ENCODE measurements at places on chromosomes 7 and 10.

DNA sequence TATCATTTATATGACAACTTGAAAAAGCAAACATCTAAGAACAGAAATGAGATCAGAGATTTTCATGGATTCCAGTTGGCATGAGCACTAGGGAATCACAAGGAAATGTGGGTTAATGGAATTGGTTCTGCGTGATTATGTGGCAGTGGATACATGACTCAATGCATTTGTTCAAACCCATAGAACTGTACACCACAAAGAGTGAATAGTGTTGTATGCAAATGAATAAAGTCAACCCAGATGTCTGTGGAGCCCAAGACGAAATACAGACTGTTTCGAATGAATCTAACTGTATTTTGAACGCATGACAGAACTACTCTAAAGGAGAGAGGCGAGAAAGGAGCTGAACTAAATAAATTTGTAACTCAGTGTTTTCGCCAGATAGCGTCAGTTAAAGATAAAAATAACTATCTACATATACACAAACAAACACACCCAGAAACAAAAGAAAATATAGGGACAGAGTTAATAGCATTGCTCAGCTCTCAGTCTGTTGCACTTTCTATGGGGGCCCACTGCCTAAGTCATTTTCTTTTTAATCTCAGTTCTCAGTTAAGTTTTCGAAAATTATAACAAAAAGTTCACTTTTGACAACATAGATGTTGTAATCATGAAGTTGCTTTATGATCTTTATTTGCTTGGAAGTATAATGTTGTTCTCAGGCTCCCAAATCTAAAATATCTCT lies 636.7 kb upstream of the SEMA3D start:
- no peak for DNase-seq

DNA sequence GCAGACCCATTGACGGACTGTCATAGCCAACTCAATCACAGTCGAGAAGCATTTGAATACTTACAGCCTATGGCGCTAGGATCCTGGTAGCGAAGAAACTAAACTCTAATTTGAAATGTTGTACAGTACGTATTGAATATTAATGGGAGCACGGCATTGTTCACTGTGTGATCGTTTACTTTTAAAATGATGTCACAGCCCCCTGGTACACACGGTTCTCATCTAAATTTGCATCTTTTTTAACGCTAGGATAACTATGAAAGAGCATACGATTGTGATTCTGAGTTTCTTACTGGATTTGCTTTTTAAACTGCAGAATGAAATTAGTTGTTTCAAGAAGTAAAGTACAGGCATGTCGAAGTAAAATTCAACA lies 895 bp upstream of the NAPEPLD start:
- DNase-seq = no peak

- no peak for DNase-seq
These were observed 12.3 kb upstream of the CYTH3 start for GRCh38 chr7:6284461-6285360.

- no peak for DNase-seq
These were observed 265.7 kb upstream of the IMMP2L start for GRCh38 chr7:111827863-111828504.

GRCh38 chr10:77801474-77802161 lies 124.9 kb downstream of the DLG5 start:
- no peak for DNase-seq

- DNase-seq = no peak
These were observed 205.8 kb upstream of the FRMD4A start for GRCh38 chr10:14536241-14537213.

GRCh38 chr7:20440472-20441105 lies 109.9 kb downstream of the ITGB8 start:
- no peak for DNase-seq

DNA sequence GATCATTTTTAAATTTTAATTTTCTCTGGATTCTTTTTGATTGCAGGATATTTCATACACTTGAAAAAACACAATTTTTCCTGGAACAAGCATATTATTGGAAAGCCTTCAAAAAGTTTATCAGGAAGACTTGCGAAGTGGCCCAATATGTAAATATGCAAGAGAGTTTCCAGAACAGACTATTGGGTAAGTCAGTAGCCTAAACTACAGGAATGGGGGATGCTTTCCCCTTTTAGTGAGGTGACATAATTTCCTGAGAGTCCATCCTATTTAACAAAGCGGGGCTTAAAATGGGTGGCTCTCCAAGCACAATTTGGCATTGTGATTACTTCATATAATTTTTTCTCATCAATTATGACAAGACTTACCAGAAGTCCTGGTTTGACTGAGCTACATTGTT lies 77.9 kb downstream of the ABCA13 start:
- DNase-seq = no peak

DNA sequence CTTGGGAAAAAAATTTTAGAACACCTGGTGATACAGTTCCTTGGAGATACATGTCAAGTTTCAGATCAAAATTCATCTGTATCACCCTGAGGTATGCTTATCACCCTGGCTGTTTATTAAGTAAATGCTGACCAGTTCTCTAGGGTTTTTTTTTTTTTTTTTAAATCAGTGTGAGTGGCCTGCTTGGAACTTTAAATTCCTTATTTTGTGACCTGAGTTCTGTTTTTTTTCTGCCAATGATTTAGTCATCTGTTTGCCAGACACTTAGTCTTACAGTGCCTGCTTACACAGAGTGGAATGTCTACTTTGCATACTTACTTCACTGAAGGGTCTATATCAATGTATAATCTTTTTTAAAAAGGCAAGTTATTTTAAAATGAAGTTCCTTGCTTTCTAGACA lies 1.8 kb downstream of the TSPAN13 start:
- DNase-seq = no peak

GRCh38 chr10:4916086-4916716 lies 47.0 kb upstream of the AKR1C1 start:
- DNase-seq = no peak

DNA sequence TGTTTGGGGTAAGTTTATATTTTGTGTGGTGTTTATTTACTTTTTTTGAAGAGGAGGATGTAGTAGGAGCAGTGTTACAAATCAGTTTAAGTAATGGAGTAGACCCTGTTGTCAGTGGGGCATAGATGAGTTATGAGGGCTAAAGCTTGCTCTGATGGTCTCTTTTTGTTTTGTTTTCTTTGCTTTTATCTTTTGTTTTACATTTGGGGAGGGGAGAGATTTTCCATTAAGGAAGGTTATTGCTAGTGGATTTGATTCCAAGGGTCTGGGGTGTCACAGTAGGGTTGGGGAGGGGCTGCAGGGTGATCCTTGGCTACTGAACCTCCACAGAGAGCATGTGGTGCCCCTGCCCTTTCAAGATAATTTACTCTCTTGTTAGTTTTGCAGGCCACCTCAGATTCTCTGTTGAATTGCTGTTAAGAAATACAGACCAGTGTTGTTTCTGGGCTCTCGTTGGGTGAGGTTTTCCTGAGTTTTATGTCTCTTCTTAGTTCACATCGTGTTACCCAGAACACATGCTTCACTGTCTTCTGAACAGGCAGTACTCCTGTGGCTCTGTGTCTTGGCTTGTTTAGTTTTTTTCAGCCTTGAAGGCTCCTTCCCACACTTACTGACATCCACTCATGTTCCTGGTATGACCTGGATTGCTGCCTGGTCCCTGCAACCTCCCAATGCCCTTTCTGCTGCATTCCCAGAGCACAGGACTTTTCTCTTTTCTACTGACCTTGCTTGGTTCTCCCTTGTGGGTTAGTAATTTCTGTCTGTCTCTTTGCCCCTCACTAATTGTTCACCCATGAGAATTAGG lies 4.2 kb downstream of the KIFBP start:
- no peak for DNase-seq

- DNase-seq = no peak
These were observed 161.0 kb downstream of the WDR37 start for GRCh38 chr10:1217237-1217587.

GRCh38 chr7:99478464-99479440 lies 6.1 kb downstream of the ZNF789 start:
- DNase-seq = no peak

- no peak for DNase-seq
These were observed 26.6 kb downstream of the GNG11 start for GRCh38 chr7:93948106-93948505.

GRCh38 chr7:93981480-93981874 lies 22.7 kb downstream of the BET1 start:
- DNase-seq = no peak

GRCh38 chr7:23539494-23539907 lies 7.7 kb upstream of the TRA2A start:
- no peak for DNase-seq

GRCh38 chr10:71663311-71663710 lies 56.3 kb downstream of the C10orf105 start:
- no peak for DNase-seq

DNA sequence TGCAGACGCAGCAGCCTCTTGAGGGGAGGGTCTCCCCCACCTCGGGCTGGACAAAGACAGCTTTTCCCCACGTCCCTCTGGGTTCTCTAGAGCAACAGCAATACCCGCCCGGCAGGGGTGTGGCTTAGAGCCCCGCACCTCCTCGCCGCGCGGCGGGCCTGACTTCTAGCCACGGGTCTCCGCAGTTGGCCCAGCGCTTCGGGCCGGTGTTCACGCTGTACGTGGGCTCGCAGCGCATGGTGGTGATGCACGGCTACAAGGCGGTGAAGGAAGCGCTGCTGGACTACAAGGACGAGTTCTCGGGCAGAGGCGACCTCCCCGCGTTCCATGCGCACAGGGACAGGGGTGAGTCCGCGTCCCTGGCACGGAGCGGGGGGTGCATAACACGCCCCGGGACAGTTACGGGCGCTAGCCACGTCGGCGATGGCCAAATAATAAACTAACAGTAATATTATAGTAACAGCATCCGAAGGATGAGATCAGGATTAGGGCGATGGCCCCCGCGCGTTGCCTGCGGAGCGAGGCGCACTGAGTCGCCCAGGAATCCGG lies 1.2 kb downstream of the CYP2E1 start:
- no peak for DNase-seq

- DNase-seq = no peak
These were observed 98.1 kb downstream of the GPR37 start for GRCh38 chr7:124667312-124668153.

- no peak for DNase-seq
These were observed 98.6 kb upstream of the DIP2C start for GRCh38 chr10:787933-788651.

DNA sequence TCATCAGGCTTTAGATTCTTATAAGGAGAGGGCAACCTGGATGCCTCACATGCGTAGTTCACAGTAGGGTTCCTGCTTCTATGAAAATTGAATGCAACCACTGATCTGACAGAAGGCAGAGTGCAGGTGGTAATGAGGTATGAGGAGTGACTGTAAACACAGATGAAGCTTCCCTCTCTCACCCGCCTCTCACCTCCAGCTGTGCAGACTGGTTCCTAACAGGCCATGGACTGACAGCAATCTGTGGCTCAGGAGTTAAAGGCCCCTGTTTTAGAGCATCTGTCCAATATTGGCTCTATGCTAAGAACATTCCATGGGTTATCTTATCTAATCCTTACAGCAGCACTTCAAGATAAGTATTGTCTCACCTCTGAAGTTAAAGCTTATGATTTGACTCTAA lies 213.5 kb upstream of the NRP1 start:
- DNase-seq = no peak

GRCh38 chr7:105648561-105649401 lies 67.5 kb upstream of the EFCAB10 start:
- DNase-seq = no peak

DNA sequence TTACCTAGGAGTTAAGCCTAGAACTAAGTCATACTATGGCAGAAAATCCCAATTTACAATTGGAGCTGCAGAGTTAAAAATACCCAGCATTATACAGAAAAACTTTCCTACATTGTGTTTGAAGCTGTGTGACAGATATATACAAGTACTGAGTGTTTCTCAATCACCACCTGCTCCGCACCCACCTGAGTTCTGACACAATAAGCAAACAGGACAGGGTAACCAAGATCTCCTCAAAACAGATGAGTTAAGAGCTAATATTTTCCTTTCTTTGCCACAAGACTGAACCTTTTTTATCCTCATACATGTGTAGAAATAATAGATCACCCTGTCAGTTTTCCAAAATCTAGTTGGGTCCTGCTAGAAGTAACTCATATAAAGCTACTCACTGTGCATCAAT lies 186.3 kb downstream of the DOCK4 start:
- DNase-seq = no peak

GRCh38 chr7:133556048-133556447 lies 303.2 kb downstream of the EXOC4 start:
- no peak for DNase-seq

DNA sequence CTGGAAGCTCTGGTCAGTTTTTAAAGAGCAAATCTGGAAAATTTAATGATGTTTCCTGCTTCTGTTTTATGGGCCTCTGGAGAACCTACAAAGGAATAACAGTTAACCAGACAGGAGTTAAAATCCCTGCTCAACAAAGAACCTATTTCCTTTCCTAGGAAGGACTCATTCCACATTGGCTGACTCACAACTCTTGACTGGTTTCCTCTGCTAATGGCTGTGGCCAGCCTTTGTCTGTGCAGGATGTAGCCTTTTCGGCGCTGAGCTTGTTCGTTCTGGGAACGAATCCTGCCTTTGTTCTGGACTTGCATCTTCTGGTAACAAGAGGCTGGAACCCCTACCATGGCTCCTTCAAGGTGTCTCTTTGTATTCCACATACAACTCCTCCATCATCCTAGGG lies 112.8 kb upstream of the PDCD4 start:
- no peak for DNase-seq

- DNase-seq = no peak
These were observed 415.4 kb downstream of the PLXNA4 start for GRCh38 chr7:132160611-132161532.

DNA sequence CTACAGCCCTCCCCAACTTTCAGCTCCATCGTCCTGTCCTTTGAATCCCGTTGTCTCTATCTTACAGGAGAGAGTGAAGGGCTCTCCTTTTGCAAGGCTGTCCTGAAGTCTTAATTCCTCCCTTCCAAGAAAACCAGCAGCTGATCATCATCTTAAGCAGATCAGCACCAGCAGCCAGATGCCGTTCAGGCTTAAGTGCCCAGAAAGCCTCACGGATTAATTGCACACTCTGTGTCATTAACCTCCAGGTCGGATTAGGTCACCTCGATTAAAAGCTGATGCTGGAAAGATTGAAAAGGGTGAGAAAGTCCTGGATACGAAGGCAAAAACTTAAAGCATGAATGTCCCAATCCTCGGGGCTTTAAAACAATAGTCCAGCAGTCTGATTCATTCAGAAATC lies 24.8 kb upstream of the ADARB2 start:
- no peak for DNase-seq

GRCh38 chr7:51369746-51370145 lies 53.1 kb upstream of the COBL start:
- no peak for DNase-seq

- no peak for DNase-seq
These were observed 61.7 kb downstream of the C10orf105 start for GRCh38 chr10:71657604-71658466.

- no peak for DNase-seq
These were observed 12.4 kb downstream of the SRGN start for GRCh38 chr10:69100136-69100872.

DNA sequence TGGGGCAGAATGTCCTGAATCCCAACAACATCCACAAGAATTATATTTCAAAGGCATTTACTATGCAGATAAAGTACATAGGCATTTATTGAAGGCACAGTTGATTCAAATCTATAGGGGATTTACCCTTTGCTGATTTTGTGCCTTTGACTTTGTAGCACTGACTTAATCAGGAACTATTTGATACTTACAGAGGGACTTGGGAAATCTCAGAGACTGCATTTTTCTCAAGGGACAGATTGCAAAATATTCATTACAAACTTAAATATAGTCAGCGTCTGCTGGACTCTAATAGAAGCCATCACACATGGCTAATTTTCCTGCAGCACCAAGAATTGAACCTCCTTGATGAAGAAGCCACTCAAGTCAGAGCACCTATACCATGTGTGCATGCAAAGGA lies 44.9 kb downstream of the FAS start:
- no peak for DNase-seq

- no peak for DNase-seq
These were observed 103.5 kb upstream of the PDLIM1 start for GRCh38 chr10:95394161-95394880.

Data from cortex of kidney (tissue), 1 donor.